ENCODE measurements at places on chromosomes 5 and 9.

DNA sequence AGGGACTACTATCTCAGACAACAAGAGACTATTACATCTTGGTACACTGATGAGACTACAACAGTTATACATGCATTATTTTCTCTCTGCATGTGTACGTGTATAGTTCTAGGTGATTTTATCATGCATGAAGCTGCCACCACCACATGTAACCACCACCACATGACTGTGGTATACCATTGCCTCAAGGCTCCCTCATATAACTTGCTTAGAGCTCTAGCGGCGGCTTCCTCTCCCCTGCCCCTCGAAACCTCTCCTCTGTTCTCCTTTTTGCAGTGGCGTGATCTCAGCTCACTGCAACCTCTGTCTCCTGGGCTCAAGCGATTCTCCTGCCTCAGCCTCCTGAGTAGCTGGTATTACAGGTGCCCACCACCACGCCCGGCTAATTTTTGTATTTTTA, 162.3 kb downstream of the AOPEP start:
- no peak for DNase-seq

DNA sequence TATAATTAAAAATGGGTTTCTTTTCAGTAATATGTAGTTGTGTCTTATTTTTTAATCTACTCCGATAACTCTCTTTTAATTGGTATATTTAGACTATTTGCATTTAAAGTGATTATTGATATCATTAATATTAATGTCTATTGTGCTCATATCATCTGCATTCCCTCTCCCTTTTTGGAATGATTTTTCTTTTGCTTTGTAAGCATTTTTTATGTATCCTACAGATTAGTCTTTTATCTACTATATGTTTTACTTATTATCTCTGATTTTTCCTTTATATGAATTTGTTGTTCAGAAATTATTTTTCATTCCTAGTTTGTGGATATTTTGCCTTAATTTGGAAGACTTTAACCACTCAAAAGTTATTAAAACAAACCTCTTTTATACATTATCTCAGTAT, 34.0 kb downstream of the NDUFS4 start:
- no peak for DNase-seq

GRCh38 chr9:83247732-83248131, 184.8 kb upstream of the RASEF start:
- no peak for DNase-seq

DNA sequence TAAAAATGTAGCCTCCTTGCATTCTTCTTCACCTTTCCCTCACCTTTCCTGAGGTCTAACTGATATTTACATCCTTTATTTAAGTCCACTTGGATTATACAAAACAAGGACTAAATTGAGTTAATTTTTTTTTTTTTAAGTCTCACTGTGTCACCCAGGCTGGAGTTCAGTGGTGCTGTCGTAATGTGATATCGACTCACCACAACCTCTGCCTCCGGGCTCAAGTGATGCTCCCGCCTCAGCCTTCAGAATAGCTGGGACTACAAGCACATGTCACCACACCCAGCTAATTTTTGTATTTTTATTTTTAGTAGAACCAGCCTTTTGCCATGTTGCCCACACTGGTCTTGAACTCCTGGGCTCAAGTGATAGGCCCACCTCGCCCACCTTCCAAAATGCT, 195.3 kb downstream of the BNC2 start:
- no peak for DNase-seq

DNA sequence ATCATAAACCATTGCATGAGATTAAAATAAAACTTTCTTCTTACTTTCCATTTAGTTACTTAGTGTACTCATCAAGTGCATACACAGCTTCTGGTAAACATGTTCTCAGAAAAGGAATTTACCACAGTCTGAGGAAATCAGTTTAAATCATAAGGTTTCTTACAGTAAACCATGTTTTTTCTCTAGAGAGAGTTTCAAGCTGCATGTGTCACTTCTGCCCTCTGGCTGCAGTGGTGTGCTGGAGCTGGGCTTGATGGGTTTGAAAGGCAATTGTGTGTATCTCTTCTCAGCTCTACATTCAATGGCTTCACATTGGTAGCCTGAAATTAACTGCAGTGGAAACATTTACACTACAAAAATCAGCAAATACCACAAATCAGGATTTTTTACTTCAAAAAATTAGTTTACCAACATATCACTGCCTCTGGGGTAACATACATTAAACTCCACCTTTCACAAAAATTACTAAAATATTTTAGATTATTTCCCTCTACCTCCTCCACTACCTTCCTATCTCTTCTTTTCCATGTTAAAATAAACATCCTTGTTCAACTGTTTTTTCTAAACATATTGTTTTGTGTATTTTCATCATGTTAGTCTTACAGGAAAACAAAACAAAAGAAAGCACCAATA, 414.3 kb downstream of the ANXA1 start:
- no peak for DNase-seq

DNA sequence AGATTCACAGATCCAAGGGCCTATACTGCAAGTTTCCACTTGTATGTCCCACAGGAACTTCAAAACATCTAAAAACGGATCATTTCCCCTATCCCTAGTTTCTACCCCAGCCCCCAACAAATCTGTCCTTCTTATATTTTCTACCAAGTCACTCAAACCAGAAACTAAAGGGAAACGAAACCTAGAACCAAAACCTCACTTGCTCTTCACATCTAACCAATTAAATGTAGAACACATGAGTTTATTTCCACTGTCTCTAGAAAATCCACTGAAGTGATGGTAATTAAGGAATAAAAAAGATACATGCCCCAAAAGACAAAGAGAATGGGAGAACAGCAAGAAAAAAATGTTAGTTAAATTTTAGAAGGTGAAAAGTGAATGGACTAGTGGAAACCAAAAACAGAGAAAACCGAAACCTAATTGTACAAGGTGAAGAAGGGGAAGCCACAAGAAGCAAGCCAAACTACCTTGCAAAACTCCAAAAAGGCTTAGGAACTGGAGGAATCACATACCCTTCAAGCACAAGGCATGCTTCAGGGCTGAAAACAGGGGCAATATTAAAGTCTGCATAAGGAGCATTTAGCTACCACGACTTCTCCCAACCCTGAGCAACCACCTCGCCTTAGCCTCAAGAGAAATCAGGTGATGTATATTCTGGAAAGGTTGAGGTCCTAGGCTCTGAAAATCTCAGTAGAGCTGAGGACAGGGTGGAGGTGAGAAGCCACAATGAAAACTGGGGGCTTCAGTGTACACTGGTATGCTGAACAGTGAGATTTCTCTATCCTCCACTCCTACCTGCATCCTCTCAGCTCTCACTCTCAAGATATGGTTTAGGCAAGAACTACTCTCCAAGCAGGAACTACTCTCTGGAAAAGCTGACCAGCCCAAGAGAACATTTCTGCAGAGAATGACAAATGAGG, 11.1 kb downstream of the SMU1 start:
- DNase-seq: no peak

GRCh38 chr9:8713811-8714165, 914.2 kb upstream of the DMAC1 start:
- no peak for DNase-seq

DNA sequence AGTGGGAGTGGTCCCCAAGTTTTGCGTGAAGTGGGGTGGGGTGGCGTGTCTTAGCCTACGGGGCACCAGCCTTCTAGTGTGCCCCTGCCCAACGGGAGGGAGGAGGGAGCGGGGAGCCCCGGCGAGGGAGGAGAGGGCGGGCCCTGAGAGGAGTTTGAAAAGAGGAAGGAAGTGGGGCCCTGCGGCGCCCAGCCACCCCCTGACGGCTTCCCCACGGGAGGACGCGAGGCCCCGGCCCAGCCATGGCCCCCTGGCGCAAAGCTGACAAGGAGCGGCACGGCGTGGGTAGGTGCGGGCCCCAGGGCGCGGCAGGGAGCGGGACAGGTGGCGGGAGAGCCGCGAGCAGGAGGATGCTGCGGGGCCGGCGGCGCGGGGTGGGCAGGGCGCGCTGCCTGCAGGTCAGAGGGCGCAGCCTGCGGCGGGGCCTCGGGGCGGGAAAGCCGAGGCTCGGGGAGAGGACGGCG, at the start of gene DOCK2:
Gene DOCK2, plus strand, starts transcription at position 191 of the 464 bp plus-strand sequence. Its CDS starts 52 bp downstream, at position 243.
- DNase-seq: peak; percentile 71

- DNase-seq: no peak
Observed at GRCh38 chr5:133234273-133234672, 182.5 kb downstream of the HSPA4 start.

GRCh38 chr5:61328791-61329549, 3.1 kb upstream of the ZSWIM6 start:
- DNase-seq: no peak

GRCh38 chr5:181118369-181118768, 12.6 kb downstream of the OR2V1 start:
- no peak for DNase-seq

DNA sequence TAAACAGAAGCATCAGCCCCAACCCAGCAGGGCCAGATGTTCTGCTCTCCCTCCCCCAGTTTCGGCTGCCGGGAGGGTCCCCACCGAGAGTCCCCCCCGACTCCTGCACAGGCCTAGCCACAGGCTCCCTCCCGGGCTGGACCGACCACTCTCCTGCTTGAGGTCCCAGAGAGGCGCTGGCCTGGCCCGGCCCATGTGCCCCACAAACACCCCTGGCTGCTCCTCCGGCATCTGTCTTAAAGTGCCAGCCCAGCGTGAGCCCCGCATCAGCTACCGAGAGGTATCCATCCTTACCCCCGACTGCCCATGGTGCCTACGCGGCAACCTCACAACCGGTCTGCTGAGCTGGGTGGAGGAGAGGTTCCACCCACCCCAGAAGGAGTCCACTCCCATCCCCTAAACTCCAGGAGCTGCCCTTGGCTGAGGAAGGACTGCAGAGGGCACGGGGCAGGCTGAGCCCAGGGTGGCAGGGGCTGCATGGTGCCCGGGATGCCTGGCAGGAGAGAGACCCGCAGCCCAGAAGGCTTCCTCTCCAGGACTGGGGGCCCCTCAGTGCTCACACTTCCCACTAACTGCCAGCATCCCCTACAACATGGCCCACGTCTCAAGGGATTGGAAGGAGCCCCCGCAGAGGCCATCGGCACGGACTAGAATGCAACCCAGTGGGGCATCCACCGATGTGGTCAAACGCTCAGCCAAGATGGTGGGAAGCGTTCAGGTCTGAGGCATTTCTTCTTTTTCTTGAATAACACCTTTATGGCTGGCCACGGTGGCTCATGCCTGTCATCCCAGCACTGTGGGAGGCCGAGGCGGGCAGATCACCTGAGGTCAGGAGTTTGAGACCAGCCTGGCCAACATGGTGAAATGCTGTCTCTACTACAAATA, 15.6 kb upstream of the EGFL7 start:
- DNase-seq: no peak

DNA sequence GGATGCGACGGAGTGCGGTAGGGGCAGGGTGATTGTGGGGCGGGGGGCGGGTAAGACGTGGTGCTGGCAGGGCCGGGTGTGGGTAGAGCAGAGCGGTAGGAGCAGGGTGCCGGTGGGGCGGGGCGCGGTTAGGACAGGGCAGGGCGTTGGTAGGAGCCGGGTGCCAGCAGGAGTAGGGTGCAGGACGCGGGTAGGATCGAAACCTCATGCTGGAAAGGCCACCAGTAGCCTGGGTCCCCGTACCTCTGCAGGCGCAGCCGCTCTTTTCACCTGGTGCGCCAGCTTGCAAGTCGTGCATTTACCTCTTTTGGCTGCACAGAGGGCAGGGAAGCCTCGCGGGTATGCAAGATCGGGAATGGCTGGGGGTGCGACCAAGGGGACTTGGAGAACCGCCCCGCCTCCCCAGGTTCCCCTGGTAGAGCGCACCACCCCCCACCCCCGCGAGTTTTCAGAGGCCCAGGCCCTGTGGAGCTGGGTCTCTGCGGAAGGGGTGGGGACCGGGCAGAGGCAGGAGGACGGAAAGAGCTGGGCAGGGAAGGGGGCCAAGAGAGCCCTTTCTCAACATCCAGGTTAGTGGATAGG, 104.8 kb upstream of the SIMC1 start:
- DNase-seq: no peak

DNA sequence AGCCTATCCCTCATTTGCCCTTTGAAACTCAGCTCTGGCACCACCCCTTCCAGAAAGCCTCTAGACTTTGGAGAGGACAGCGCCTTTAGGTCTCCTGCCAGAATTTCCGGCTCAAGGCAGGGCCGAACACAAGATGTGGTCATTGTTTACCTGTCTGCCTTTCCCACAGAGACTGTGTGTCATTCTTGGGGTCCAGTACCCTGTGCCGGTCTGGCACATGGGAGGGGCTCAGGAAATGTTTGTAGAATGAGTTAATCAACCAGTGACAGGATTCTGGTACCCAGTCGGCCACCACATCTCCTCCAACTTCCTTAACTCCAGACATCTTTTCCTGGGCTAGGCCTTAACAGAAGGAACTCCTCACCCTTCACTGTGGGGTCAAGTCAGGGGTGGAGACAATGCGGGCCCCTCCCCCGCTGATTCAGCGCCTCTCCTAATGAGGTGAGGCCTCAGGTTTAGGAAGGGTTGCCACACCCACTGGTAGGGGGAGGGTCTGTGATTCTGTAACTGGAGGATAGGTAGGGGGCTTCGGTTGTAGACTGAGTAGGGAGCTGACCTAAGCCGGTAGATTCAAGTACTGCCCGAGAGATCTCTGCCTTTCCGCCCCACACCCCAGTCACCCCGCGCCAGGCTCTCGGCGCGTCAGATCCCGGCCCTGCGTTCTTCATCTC, 29.3 kb downstream of the PCDH1 start:
- DNase-seq: no peak

DNA sequence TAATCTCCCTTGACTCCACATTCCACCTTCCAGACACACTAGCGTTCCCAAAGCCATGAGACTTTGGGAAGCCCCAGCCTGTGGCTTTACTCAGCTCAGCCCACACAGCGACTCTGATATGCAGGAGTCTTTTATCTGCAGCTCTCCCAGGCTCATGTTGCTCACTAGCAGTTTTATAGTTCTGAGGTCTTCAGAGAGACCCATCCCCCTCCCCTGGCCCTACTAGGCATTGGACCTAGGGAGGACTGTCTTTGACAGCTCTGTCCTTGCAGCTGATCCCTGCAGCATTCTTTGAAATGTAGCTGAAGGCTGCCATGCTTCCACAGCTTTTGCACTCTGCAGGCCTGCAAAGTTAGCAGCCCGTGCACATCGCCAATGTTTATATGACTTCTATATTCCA, 19.9 kb upstream of the CYLC2 start:
- no peak for DNase-seq

DNA sequence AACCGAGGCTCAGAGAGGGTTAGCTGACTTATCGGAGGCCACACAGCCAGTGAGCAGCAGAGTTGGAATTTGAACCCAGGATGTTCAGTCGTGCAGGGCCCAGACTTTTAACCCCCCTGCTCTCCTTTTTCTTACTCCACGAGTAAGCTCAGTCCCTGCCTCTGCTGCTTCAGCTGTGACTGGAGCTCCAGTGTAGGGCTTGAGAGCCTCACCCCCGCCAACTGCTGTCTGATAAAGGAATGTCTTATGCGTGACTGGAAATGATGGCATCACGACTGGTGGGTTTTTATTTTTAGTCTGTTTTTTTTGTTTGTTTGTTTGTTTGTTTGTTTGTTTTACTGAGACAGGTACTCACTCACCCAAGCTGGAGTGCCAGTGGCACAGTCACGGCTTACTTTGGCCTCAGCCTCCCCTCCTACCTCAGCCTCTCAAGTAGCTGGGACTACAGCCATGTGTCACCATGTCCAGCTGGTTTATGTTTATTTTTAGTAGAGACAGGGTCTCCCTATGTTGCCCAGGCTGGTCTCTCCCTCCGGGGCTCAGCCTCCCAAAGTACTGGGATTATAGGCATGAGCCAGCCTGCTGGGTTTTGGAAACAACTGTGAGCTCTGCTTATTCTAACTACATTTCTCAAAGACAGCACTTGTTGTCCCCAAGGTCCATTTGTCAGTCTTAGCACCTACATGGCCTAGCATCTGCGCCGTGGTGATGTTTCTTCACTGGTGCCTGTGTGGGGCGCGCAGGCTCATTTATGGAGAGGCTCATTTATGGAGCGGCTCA, 52.5 kb upstream of the NCS1 start:
- DNase-seq: no peak

GRCh38 chr9:23825700-23826099, 340 bp downstream of the ELAVL2 start:
- no peak for DNase-seq
